Activated T-cell treated with anti-CD3 and anti-CD28 coated beads, Interleukin-2, amount 50 U/mL, for 4 hours (primary cell): ENCODE measurements at places on chromosomes 11 and 22. TPM values are rescaled to one million over a fixed set of nuclear protein-coding genes. Genes with fewer than 3 reads are reported as not detected.

The CARD16 gene
- 2.7 TPM for total RNA-seq

The THY1 gene
- total RNA-seq = 0.40 TPM

The SLC22A9 gene
- total RNA-seq = not detected

The KCTD14 gene
- total RNA-seq = not detected

The C22orf42 gene
- total RNA-seq = not detected

The CCDC73 gene
- not detected for total RNA-seq

- peak; percentile 36 for DNase-seq
Measured at GRCh38 chr22:37633625-37634416, 5.6 kb upstream of the SH3BP1 start.

DNA sequence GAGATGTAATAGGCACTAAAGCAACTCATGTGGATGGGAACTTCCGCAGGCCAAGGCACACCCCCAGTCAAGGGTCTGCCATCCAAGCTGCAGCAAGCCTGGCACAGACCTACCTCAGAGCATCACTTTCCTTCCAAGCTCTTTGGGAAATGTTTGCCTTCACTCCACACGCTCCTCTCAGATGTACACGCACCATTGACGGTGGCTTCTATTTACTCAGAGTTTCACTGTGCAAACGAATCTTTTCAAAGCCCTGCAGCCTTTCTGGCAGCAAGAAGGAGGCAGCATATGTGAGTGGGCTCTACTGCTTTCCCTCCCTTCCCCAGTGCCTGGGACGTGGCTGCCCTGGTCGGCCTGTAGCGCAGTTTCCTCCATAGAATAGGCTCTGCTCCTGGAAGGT lies 60.9 kb upstream of the USP47 start:
- no peak for DNase-seq

- DNase-seq = no peak
Measured at GRCh38 chr11:115360186-115360824, 143.9 kb downstream of the CADM1 start.

DNA sequence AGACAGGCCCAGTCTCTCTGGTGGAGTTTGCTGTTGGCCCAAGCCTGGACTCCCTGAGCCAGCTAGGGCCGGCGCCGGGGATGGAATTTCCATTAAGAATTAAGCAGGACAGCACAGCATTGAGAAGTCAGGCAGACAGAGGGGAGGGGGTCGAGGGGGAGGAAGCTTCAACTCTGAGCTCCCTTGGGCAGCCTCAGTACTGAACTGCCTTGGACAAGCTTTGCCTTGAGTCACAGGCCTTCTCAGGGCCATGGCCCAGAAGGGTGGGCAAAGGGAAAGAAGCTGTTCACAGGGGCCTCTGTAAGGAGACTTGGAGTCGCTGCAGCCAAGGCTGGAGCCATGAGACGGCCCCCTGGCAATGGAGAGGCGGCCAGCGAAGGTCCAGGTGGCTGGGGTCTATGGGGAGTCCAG lies 2.6 kb upstream of the INSC start:
- no peak for DNase-seq

DNA sequence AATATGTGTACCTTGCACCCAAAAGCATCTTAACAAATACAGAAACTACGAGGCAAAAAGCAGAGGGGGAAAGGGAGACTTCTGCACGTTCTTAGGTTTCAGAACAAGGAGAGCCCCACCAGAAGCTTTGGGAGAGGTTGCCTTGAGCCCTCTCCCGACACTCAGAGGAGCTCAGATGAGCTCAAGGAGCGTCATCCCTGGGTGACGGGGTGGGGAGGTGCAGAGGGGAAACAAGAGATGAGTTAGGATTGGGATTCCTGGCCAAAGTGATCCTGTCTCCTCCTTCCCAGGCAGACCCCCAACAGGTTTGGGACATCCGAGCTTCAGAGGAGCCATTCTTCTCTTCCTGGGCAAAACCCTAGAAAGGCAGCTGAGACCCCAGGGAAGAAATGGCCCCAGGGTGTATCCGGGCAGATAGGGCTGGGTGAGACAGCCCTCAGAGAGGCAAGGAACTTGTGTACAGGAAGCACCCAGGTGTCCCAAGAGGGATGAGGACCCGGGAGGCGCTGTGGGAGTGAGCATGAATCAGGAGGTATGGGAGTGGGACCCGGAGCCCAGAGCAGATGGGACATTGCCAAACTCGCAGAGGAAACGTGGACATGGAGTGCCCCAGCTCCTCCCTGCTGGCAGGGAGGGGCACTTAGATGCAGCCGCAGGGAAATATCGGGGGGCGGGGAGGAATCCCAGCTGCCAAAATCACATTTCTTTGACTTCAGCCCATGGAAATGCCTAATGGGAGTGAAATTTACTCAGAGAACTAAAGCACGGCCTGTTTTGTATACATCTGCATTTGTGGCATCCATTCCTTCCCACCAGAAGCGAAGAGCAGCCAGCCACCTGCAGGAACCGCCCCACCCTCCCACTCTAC lies 12.4 kb downstream of the C1QTNF6 start:
- no peak for DNase-seq

DNA sequence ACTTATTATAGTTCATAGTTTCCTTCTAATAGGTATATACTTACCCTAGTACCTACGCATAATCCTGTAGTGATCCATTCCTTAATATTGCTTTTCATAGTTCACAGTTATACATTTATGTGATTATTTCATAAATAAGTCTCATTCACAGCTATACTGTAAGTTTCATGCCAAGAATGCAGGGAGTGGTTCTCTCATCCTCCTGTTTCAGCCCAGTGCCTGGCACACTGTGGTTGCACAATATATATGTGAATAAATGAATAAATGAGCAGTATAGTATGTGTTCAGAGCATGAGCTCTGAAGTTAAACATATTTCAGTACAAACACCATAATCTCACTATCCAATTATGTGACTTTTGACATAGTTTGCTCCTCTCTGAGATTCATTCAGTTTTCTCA lies 115.8 kb downstream of the MAML2 start:
- DNase-seq = no peak

DNA sequence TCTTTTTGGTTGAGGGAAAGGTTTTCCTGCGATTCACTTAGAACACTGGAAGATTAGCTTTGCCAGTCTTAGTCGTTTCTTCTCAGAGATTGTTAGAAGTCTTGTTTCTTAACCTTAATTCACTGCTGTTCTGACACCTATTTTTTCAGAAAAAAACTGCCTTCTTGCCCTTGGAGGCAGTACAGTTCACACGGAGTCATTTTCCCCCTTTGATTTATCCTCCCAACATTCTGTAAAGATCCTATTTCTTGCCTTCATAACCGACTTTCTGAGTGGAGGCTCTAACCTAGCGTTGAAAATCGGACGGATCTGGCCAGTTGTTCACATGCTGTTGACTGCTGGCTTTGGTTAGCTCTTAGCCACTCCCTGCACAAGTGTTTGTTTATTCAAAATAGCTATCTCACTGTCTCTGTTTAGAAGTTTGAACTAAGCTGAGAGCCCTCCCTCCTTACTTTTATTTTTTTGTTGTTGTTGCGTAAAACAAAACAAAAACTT lies 737 bp downstream of the BCL2L13 start:
- no peak for DNase-seq

- no peak for DNase-seq
Measured at GRCh38 chr11:99327527-99327926, 306.8 kb downstream of the CNTN5 start.

GRCh38 chr11:112665291-112665690 lies 295.9 kb upstream of the NCAM1 start:
- no peak for DNase-seq

DNA sequence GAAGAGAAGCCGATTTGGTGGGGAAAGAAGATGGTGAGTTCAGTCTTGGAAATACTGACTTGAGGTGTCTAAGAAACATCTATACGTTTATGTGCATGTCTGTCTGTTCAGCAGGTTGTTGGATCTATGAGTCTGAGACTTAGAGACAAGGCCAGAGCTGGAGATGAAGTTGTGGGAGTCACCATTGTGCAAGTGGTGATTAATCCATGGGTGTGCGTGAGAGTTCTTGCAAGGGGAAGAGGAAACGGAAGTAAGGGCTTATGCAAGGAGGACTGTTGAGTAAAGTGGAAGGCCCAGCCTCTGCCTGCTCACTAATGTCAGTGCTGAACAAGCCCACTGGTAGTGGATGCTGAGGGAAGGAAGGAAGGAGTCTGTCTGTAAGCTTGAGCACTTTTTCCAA lies 9.7 kb downstream of the TMEM45B start:
- DNase-seq = no peak

- DNase-seq = no peak
Measured at GRCh38 chr22:49433717-49434611, 393.7 kb downstream of the BRD1 start.

DNA sequence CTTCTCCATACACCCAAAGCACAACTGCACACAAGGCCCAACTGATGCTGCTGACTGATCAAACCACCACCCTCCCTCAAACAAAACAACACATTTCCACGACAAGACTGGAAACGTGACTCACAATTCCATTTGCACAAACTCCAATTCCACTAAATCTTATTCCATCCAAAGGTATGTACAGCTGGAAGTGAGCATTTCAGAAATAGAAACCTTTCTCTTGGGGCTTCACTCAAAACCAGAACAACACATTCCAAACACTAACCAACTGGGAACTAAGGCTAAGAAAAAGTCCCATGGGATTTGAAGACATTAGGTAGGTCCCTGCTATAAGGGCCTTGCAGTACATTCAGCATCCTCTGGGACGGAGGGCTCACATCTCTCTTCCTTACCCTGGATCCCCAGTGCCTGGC lies 19.6 kb downstream of the MORC2 start:
- no peak for DNase-seq

DNA sequence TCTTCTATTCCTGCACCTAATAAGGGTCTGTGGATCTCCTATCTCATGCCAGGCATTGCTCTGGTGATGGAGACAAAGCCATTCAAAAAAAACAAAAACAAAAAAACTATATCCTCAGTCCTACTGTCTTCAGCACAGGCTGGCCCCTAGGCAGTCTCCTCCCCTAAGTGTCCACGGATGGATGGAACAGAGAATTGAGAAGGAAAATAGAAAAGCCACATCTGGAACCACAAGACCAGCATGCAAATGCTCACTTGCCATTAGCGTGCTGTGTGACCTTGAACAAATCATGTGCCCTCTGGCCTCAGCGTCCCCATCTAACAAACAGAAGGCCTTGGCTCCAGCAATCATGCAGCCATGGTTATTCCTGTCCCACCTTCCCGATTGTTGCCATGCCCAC lies 32.7 kb upstream of the CD82 start:
- no peak for DNase-seq

GRCh38 chr22:30882184-30882717 lies 86.3 kb downstream of the MORC2 start:
- DNase-seq = no peak

DNA sequence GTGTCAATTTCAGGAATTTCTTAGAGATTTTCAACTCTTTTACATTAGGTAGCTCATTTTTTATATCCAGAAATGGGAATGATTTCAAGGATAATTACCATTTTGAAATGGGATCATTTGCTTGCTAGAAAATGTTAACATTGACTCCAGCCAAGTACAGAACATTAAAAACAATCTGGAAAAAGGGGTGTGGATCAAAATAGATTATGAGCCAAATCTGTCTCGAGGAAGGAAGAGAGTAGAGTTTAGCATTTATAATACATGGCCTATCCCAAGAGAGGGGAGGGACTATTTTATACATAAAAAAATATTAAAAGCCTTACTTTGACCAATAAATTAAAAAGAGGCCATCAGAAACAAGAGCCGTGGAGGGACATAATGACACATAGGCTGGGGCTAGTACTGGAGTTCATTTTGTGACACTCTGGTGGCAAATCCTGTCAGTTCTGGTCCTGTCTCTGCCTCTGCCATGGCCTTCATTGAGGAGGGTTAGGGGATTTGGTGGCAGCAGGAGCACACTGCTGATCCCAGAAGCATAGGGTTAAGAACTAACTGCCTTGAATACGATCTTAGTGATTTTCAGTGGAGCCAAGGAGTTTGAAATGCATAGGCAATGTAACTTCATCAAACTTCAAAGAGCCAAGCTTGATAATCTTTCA lies 20.4 kb downstream of the PPP6R3 start:
- no peak for DNase-seq
